ENCODE measurements at places on chromosomes 7 and 10.

GRCh38 chr7:28904578-28905048 lies 53.5 kb downstream of the TRIL start:
- DNase-seq = no peak

DNA sequence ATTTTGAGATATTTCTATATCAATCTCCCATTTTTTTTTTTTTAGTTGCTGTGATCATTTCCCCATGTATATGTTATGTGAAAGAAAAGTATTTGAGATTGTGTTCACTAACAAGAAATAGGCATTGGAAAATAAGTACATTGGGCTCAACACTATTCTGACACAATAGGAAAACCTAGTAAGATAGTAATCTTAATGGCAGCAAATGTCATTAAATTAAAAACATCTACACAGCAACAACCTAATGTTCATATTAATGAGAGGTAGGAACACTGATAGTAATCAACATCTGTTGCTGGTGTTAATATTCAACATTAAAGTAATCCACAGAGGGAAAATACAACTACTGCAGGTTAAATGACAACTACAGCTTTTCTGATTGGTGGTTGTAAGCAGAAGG lies 1.5 kb upstream of the GTPBP10 start:
- no peak for DNase-seq

DNA sequence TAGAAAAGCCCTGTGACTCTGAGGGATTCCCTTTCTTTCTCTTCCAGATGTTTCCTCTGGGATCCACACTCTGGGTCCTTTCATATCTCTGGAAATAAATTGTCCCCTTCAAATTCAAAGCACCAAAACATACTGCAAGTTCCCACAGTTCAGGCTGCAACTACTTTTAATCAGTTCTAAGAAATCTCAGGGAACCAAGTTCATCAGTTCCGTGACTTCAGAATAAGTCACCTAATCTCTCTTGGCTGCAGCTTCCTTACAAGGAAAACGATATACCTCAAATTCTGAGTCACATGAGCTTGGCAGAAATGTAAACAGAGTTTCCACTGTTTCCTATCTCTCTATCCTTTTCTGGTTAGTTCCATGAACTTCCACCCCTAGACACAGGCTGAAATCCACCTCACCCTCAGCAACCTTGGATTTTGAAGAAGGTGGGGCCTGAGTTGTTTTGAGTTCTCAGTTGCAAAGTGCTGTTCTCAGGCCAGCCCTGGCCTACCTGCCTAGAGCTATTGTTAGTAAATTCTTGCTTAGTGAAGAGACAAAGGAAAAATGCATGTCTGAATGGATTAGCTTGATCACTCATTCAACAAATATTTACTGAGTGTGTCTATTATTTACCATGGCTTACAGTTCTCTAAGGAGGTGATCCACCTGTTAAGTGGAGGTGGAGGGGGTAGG lies 59.3 kb upstream of the IL6 start:
- no peak for DNase-seq

DNA sequence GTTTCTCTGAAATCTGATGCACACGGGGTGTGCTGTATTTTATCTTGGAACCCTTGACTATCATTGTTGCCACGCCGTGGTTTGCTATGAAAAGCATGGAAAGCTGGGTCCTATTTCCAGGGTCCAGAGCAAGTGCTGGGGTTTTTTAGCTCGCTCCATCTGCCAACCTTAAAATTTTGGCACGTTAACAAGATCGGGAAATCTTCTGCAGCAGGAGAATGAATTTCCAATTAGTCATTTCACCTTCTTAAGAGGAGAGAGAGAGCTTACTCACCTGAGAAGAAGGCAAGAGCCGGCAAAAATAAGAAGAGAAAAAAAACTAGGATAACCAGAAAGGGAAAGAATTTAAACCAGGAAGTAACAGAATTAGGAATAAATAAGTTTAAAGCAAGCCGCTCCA lies 223.6 kb upstream of the CELF2 start:
- no peak for DNase-seq

DNA sequence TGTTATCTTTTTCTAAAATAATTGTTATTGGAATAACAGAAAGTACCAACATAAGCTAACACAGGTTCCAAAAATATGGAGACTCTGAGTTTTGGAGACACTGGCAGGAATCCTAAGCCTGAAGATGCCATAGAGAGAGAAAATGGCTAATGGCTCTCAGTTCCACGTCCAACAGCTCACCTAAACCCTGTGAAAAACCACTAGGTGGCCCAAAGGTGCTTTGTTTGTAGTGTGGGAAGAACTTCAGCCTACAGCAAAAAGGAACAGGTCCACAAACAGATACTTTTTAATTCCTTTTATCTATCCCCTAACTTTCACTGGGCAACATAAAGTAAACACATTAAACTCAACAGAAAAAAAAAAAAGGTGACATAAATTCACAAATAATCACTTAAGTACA lies 272.3 kb downstream of the SEMA3D start:
- no peak for DNase-seq

GRCh38 chr7:52825611-52826010 lies 209.8 kb upstream of the POM121L12 start:
- DNase-seq = no peak

DNA sequence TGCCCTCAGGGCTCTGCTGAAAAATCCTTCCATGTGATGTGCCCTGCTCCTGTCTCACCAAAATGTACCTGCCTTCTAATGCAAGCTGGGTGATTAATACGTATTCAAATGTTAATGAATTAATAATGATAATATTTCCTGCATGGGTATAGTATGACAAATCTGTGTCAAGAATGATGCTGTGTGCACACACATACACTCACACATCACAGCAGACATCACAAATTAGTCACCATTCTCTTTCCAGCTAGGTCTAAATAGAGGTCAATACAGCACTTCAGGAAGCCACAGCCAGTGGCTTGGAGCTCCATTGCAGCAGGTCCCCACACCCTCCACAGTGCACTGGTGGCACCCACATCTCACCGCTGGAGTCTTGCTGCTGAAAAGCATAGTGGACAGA lies 681.2 kb upstream of the NRP1 start:
- no peak for DNase-seq

- no peak for DNase-seq
These were observed 264.4 kb upstream of the TCERG1L start for GRCh38 chr10:131575877-131576276.

DNA sequence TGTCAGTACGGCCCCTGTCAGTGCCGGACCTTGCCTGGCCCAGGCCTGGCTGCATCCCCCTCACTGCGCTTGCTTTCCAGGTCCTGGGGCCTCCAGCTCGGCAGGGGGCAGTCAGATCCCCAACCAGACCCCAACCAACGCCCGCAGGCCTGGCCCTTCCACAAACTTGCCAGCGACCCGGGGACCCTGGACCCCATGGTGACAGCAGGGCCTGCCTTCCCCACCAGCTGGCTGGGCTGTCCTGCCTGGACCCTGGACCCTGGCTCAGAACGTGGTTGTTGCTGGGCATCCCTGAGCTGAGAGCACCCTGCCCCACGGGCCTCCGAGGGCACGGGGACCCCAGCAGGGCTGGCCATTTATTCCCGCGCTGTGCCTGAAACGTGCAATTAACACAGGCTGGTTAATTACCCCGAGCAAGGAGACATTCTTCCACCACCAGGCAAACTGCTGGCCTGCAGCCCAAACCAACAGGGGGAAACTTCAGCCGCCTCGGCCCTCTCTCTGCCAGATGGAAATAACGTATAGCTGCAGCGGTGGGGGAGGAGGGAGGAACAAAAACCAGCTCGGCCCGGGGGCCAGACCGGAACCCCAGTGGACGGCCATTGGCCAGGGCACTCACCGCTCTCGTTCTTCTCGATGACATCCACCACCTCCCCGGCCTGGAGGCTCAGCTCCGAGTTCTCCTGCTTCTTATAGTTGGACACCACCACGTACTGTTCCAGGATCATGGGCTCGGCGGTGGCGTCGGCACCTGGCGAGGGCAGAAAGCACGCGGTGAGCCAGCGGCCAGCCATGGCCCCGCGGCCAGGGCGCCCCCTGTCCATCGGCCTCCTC lies 167.1 kb downstream of the NEURL1 start:
- no peak for DNase-seq

DNA sequence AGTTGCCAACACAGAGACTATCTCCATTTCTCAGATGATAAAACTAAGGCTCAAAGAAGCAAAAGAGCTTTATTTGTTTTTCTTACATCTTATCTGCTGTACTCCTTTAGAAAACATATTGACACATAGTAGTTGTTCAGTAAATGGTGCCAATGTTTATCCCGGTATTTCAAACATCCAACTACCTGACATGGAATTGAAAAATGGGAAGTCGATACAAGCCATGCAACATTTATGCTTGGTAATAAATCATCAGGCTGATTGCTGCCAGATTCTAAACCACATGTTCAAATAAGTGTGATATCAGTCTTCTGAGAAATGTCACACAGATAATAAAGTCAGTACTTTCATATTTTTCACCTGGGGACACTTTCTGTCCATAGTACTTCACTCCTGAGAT lies 65.8 kb upstream of the C10orf120 start:
- DNase-seq = no peak

DNA sequence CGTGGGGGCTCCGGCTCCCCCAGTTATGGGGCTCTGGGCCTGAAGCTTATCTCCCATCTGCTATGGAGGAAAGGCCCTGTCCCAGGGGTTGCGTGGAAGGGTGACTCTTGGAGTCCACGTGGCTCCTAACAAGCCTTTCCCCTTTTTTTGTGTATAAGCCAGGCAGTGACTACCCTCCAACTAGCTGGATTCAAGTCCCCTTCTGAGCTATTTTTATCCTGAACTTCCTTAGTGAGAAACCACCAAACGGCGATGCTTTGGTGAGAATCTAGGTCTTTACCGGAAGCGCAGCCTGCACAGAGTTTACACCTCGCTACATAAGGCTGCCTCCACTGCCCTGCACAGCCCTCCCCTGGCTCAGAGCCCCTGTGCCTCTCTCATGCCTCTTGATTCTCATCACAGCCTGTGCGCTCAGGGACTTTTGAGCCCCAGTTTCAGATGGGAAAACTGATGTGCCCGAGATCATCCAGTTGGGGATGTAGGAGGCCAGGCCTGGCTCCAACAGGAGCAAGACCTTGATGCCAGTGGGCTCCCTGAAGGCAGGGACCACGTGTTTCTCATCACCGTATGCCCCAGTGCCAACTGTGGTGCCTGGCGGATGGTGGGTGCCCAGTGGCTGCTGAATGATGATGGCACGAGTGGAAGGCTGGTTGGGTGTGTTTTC lies 102.3 kb upstream of the PPIF start:
- DNase-seq = no peak

DNA sequence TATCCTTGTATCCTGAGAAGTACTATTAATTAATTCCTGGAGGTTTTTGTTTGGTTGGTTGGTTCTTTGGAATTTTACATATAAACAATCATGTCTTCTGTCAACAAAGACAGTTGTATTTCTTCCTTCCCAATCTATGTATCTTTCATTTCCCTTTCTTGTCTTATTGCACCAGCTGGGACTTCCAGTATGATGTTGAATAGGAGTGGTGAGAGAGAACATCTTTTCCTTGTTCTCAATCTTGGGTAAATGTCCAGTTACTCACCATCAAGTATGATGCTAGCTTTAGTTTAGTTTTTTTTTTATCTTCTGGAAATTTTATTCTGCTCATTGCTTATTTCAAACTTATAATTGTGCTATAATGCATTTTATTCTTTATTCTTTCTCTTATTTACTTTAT lies 7.4 kb upstream of the PAX4 start:
- no peak for DNase-seq

DNA sequence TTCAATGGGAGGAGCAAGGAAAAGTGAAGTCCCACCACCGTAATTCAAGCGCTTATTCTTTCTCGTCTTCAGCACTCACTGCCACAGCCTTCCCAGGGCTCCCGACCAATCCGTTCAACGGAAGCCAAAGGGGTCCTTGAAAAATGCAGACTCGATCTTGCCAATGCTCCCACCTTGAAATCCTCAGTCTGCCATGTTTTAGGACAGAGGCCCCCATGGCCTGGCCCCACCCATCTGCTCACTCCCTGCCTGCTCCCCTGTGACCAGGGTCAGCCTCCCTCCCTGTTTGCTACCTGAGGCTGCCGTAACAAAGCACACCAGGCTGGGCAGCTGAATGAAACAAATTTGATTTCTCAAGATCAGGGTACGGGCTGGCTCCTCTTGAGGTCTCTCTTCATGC lies 3.0 kb upstream of the DNAAF5 start:
- DNase-seq = no peak

GRCh38 chr10:118017850-118018249 lies 28.9 kb downstream of the RAB11FIP2 start:
- no peak for DNase-seq

GRCh38 chr10:110717781-110718589 lies 73.8 kb downstream of the RBM20 start:
- DNase-seq = no peak

DNA sequence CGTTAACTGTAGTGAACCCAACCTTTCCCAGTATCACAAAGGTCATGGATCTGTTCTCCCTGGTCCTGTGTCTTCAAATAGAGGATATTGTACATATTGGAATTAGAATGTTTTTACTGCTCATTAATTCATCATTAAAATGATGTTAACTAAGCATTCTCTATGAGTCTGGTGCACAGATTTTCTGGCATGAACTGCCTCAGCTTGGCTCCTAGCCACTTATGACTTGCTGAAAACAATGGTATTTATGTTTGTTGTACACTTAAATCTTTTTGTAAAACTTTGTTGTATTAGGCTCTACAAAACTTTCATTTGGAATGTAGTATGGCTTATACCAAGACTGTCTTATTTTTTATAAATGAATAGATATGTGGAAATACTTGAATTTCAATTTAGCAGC lies 329.4 kb downstream of the TFEC start:
- no peak for DNase-seq

DNA sequence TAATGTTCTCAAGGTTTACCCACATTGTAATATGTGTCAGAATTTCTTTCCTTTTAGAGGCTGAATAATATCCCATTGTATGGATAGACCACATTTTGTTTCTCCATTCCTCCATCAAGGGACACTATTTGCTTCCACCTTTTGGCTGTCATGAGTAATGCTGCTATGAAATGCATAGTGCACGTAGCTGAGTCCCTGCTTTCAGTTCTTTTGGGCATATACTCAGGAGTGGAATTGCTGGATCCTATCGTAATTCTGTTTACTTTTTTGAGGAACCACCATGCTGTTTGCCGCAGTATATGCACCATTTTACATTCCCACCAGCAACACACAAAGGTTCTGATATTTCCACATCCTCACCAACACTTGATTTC lies 60.0 kb downstream of the PRF1 start:
- DNase-seq = no peak

DNA sequence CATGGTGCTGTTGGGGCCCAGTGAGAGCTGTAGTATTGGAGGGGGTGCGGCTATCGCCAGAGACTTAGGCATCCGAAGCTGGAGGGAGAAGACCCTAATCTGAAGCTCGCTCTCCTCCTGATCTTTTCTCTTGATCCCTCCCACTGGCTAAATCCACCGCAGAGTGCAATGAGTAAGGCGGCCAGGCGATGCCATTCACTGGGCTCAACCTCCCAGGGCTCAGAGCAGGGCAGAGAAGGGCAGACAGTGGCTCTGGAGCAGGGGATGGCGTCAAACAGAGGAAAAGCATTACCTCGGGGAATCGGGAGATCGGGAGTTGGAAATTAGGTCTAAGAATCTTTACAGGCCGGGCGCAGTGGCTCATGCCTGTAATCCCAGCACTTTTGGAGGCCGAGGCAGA lies 18.8 kb upstream of the IFT22 start:
- no peak for DNase-seq

- DNase-seq = no peak
These were observed 38.5 kb downstream of the PYROXD2 start for GRCh38 chr10:98376485-98376884.
